ENCODE measurements at places on chromosomes 6 and 20. TPM values are rescaled to one million over a fixed set of nuclear protein-coding genes. Genes with fewer than 3 reads are reported as not detected.

RAET1E gene
- not detected for total RNA-seq

GRCh38 chr20:59958123-59958522 is at the start of gene CDH26:
CDH26 (plus strand) TSS chr20:59958423; CDS start chr20:59958727, 304 bp downstream.
- DNase-seq: no peak

- DNase-seq: no peak
Measured at GRCh38 chr20:13034936-13035335, 26.2 kb downstream of the SPTLC3 start.

DNA sequence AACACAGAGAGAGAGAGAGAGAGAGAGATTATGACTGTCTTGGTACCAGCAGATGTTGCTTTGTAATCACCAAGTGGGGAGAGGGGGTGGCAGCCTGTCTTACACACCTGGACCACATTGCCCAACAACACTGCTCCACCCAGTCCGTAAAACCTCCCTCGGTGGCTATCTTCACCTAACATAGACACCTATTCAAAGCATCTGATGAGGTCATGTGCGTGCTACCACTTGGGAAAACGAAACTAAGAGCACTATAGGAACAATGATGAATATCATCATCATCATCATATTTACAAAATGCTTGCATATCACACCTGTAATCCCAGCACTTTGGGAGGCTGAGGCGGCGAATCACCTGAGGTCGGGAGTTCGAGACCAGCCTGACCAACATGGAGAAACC is 24.1 kb upstream of the SALL4 start:
- no peak for DNase-seq

Measured in natural killer cell (primary cell).